ENCODE measurements at places on chromosomes 7 and 10.

GRCh38 chr7:92641921-92642511 is 51.8 kb upstream of the FAM133B start:
- DNase-seq: peak; percentile 30

- DNase-seq: peak; percentile 62
These were observed 75.5 kb upstream of the CAPZA2 start for GRCh38 chr7:116786791-116787443.

DNA sequence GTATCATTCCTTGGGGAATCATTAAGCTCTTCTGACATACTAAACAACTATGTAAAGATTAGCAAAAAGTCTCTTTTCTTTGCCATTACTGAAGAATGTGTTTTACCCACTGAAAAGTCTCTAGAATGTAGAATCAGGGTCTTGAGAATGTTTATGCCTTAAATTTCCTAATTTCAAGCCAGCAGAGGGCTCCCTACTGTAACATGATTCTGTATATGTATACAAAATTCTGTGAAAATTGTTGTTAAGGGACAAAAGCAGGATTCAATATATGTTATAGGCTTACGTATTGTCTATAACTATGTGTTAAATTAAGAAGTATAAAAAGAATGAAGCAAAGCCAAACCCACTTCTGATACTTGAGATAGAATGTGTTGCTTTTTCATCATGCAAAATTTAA is 296.9 kb upstream of the DGKB start:
- no peak for DNase-seq

DNA sequence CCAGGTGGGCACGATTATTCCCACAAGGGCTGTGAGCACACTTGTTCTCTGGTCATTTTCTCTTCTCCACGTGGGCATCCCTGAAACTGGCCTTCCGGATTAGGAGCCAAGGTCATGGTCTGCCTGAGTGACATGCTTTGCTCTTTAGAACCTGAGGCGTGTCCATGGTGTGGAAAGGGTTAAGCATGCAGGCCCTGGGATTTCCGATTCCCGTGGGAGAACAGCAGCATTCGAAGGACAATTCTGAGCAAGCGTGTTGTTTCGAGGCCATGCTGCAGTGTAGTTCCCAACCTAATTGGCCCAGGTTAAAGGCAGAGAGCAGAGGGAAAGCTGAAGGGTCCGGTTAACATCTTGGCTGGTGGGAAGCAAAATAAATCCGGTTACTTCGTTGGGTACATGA is 245.9 kb downstream of the SKAP2 start:
- no peak for DNase-seq

- DNase-seq: no peak
These were observed 5.2 kb upstream of the UTF1 start for GRCh38 chr10:133224756-133225372.

DNA sequence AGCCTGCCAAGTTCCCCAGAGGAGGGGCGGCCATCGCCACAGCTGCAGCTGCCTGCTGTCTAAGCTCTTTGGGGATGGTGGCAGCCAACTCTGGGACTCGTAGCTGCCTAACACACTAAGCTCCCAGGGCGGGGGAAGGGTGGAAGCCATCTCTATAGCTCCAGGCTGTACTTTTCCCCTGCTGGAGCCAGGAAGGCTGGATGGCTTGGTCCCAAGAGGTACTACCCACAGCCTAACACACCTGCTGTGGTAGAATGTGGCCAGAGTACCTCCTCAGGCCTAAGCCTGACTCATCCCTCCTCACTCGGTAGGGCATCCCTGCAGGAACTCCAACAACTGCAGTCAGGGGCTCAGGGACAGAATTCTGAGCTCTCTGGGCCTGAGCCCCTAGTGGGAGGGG is 151.7 kb upstream of the TAC1 start:
- no peak for DNase-seq

GRCh38 chr10:33209802-33210201 is 124.7 kb downstream of the NRP1 start:
- no peak for DNase-seq

- DNase-seq: no peak
These were observed 5.5 kb upstream of the SLC25A13 start for GRCh38 chr7:96327429-96327828.

GRCh38 chr7:1442355-1443124 is 16.7 kb downstream of the MICALL2 start:
- no peak for DNase-seq

DNA sequence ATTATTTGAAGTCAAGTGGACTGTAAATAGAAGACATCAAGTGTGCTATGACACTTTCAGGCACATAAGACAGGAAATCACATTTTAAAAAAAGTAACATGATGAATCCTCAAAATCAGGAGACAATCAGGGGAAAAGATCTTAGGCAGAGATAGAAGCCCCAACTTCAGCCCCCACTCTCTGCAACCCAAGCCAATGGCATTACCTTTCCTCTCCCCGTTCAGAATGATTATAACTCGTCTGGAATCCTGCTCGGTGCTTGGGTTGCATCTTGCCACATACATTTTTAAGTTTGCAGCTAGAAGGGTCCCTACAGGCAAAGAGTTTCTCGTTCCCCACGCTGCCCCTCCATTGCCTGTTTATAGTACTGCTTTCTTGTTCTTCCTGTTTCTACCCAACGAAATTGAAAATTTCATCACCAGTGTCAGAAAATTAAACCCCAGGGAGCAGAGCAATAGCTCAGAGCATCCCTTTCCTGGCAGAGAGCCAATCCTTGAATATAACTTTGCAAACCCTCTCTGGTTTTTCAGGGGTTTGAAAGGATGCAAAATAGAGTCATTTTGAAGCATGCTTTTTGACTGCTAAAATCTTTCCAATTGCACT is 260.5 kb upstream of the AOAH start:
- DNase-seq: peak; percentile 31

DNA sequence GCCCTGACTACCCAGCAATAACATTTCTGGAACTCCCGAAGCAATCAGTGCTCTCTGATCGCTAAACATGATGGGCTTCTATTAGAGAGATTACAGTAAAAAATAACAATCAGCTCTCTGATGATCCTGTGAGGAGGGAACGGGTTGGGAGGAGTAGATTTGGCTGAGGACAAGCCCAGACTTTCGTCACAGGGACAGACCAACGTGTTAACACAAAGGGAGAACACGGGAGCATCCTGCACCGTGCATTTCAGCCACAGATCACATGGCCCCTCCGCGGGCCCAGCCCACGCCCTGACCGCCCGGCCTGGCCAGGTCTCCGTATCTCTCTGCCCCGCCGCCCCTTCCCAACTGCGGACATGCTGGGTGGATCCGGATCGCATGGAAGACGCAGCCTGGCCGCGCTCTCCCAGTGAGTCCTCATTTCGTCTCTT is 95.0 kb upstream of the AGBL3 start:
- DNase-seq: no peak
